ENCODE measurements at places on chromosomes 6 and 20.

DNA sequence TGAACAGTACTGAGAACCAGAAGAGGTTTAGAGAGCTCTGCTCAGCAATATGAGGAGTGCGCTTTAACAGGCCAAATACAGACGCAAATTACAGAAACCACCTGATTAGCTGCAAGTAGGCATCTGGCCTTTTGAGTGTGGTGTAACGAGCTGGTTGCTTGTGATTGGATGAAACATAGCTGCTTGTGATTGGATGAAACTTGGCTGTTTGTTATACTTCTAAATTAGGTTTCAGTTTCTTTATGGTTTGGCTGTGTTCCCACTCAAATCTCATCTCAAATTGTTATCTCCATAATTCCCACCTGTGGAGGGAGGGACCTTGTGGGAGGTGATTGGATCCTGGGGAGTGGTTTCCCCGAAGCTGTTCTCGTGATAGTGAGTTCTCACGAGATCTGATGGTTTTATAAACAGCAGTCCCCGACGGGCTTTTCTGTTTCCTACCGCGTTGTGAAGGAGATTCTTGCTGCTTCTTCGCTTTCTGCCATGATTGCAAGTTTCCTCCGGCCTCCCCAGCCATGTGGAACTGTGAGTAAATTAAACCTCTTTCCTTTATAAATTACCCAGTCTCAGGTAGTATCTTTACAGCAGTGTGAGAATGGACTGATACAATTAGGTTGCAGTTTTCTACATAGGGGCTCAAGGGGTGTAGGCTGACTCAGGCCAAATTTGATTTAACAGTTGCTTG, 655.9 kb upstream of the MAN1A1 start:
- peak; percentile 0 for DNase-seq

DNA sequence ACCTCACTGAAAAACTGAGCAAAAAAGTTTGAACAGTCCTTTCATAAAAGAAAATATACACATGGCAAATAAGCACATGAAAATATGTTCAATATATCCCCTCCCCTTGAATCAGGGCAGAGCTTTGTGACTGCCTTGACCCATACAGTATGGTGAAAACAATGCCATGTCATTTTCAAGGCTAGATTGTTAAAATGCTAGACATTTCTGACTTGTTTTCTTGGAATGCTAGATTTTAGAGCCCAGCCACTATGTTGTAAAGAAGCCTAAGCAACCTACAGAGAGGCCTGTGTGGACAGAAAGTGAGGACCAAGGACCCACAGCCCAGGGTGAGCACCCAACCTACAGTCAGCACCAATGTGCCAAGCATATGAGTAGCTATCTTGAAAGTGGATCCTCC, 17.1 kb upstream of the ASF1A start:
- DNase-seq: peak; percentile 41

DNA sequence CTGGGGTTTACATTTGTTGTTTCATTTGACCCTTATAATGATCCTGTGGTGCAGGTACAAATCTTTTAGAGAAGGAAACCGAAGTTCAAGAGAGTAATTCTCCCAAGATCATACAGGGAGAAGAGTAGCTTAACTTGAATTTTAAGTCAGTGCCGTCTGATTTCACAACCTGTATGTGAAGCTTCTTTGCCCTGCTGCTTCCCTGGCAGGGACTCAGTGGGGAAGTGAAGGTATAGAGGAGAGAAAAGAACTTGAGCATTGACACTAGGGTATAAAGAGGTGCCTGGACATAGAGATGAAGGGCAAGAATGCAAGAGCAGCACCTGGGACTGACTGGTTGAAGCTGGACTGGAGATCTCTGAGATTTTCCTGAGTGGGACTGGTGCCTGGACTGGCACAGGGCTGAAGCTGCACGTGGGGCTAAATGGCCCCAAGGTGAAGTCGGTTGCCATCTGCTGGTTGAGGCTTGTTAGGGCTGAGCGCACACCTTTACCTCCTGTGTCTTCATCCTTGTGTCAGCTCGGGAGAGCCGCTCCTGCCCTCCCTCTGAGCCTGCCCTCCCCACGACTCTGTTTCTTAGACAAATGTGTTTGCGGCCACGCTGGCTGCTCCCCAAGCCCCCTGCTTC, 41.8 kb downstream of the FARS2 start:
- DNase-seq: no peak

DNA sequence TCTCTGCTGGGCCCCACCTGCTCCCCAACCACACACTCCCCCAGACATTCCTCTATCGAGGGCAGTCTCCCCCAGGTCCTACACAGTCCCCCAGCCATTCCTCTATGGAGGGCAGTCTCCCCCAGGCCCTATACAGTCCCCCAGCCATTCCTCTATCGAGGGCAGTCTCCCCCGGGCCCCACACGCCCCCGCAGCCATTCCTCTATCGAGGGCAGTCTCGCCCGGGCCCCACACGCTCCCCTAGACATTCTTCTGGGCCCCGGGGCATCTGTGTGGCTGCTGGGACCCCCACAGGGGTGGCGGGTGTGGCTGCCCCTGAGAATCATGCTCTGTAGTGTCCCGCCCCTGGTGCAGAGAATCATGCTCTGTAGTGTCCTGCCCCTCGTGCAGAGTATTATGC, 43.6 kb upstream of the BHLHE23 start:
- no peak for DNase-seq

DNA sequence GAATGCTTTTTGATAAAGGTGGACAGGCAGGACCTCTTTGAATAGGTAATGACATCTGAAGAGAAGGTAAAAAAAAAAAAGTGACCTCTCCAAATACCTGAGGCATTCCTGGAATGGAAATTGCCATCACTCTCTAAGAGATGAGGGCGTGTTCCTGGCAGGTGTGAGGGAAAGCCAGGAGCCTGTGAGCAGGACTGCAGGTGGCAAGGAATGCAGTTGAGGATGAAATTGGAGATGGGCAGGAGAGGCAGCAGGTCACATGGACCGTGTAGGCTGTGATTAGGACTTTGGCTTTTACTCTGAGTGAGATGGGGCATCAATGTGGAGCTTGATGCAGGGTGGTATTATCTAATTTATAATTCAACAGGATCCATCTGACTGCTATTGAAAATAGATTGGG, 227.4 kb downstream of the LRFN2 start:
- DNase-seq: no peak

- no peak for DNase-seq
These were observed 101.3 kb downstream of the MTHFD1L start for GRCh38 chr6:150966786-150967185.

DNA sequence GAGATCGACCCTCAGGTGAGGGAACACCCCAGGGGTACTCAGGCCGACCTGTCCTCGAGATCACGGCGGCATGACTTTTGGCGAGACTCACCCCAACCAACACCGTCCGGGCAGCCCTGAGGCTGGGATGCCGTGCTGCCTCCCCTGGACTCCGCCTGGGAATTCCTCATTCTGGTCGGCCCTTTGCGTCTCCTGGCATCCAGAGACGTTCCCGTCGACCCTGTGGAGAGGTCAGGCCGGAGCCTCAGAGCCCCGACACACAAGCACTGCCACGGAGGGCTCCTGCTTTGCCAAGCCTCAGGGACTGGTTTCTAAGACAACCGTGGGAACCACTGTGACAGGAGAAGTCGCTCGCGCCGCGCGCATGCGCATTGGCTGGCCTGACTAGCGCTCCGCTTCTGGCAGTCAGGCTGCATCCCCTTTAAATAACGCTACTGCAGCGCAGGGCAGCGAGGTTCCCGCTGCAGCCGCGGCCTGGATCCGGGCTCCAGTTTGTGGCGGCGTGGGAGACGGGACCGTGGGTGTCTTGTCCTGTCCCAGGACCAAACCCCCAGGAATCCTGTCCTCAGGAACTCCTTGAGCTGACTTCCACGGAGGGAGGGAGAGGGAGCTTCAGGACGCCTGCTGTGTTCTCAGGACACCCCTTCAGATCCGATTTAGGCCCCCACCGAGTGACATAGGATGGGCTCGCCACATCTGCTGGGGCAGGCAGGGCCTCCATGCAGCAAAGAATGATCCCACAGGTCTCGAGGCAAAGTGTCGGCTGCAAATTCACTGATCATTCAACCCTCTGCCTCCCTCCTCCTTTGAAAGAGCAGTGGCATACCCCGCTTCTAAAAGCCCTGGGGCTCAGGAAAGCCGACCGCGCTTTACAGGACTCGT, 163.2 kb upstream of the ZNF337 start:
- peak; percentile 36 for DNase-seq

DNA sequence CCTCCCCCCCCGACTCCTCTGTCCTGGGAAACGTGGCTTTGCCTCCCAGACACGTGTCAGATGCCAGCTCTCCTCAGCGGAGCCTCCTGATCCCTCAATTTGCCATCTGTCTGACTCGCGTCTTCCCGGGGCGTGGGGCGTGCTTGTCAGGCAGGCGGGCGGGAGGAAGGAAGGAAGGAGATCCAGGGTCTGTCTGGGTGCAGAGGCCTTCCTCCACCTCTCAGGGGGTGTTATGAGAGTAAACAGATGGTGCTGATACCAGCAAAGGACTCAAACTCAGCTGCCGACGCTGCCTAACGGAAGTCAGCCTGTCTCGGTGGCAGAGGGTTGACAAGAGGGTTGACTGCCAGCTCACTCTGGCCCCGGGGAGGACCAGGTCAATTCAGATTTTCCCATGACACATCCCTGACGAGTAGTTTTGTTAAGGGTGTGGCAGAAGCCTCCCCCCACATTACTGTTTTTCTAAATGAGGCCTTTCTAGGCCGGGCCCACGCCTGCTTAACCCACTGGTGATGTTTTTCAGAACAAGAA, 17.0 kb downstream of the UQCC2 start:
- DNase-seq: no peak

- DNase-seq: no peak
These were observed 9.9 kb downstream of the PCIF1 start for GRCh38 chr20:45944151-45944964.

- DNase-seq: peak; percentile 56
These were observed 24.7 kb downstream of the TTLL9 start for GRCh38 chr20:31894980-31895675.

- DNase-seq: no peak
These were observed 83.3 kb upstream of the BHLHE23 start for GRCh38 chr20:63090052-63090451.

- no peak for DNase-seq
These were observed 389.3 kb downstream of the HDGFL1 start for GRCh38 chr6:22958677-22959076.

DNA sequence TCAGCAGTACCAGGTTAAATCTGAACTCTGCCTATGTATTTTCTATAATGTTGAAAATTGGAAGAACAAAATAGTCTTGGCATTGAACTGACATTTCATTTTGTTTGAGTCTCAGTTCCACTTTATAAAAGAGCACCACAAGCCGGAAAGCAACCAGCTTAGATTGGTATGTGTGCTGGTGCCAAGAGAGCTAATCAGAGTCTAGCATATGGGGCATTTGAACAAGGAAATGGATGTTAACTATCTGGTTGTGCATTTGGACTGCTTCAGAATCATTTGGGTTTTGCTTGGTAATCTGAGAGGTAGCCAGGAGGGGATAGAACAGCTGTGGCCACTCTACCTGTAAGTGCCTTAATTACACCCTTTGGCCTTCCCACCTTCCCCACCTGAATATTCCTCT, 184.8 kb downstream of the GRIK2 start:
- no peak for DNase-seq

DNA sequence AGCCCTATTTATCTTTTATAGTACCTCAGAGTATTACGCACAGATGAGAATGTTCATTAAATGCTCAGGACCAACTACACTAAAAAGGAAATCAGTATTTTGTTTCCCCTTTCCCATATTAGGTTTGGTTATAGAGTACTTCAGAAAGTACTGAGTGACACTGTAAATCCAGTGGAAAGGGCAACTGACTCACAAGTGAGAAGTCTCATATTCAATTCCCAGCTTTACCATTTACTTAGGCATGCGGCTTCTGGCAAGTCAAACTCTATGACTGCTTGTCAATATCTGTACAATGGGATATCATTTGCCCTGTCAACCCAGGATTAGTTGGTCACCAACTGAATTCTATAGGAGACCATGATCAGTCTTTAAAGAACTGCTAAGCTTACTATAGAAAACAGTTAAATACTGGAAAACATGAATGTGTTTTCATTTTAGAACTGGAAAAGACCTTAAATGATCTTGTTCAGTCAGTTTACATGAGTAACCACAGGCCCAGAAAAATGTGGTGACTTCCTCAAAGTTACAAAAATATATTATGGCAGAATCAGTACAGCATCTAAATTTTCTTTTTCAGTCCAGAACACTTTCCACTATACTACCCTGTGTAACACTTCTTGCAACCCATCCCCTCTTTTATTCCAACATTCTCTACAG, 3.6 kb downstream of the MAP3K7 start:
- DNase-seq: no peak

GRCh38 chr6:113344969-113345368, 512.2 kb upstream of the MARCKS start:
- DNase-seq: no peak

- DNase-seq: peak; percentile 5
These were observed 912 bp downstream of the EYA4 start for GRCh38 chr6:133241901-133242636.

DNA sequence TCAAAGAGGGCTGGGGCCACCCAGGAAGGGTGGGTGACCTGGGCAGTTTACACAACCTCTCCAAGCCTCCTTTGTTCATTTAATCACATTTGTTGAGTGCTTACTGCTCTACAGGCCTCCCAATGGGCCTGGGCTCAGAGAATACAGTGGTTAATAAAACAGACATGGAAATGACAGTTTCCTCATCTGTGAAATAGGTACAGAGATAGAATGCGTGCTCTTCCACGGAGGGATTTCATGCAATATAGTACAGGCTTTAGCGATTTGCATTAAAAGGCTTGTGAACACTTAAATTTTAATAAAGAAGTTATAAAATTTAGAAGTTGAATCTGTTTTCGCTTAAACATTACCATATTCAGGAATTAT, 802 bp upstream of the FERMT1 start:
- no peak for DNase-seq

GRCh38 chr6:7207720-7208119, 100.0 kb downstream of the RREB1 start:
- no peak for DNase-seq

DNA sequence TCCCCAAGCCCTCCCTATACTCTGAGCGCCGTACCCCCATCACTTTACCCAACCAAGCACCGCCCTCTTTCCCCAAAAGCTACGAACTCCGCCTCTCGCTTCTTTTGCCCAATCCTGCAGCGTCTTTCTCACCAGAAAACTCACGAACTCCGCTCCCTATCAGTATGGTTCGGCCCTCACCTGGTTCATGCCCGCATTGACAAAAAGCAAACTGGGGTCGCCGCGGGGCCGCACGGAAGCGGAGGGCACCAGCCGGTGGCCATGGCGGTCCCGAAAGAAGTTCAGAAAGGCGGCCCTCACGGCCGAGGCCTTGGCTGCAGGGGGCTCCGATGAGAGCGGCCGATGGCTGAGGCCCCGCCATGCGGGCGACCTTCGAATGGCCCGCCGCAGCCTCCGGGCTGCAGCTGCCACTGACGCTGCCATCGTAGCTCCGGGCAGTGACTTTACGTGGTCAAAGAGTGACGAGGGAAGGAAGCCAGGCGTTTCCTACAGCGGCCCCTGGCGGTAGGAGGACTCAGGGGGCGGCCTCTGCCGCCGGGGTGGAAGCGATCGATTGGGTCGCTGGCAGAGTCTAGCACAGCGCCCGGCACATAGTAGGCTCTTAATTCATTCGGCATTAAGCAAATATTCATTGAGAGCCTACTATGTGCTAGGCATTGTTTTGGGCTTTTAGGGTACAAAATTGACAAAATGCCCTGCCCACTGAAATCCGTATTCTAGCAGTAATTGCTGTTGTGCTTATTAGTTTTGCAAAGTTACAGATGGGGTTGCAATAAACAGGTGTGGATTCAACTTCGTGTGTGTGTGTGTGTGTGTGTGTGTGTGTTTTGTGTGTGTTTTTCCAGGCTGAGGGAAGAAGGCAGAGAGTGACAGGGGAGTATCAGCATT, at the start of gene AARS2:
Gene AARS2, minus strand, starts transcription at position 447 of the 888 bp plus-strand sequence. Its CDS starts 24 bp downstream, at position 423.
- DNase-seq: peak; percentile 90

GRCh38 chr20:47677635-47678453, 107.4 kb downstream of the SULF2 start:
- DNase-seq: no peak

Measured in hepatic stellate cell (primary cell).